Foreskin keratinocyte (primary cell): ENCODE measurements at places on chromosomes 6 and 20.

- no peak for DNase-seq
These were observed 54.2 kb downstream of the HFE start for GRCh38 chr6:26141378-26141904.

GRCh38 chr6:89818977-89819335, 638 bp downstream of the MDN1 start:
- peak; percentile 42 for DNase-seq

DNA sequence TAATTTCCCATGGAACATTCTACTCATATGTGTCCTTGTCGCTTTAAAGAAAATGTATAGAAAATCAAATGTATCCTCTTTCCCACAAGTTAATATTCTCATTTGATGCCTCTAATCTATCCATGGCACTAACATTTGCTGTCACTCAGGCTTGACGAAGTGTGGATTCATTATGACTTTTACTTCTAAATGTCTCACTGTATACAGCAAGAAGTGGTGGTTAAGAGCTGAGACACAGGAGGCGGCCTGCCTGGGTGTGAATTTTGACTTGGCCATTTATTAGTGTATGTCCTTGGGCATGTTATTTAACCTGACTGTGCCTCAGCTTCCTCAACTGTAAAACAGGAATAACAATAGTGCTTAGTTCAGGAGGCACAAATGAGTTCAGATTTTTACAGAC, 70.0 kb downstream of the TRMT6 start:
- no peak for DNase-seq

DNA sequence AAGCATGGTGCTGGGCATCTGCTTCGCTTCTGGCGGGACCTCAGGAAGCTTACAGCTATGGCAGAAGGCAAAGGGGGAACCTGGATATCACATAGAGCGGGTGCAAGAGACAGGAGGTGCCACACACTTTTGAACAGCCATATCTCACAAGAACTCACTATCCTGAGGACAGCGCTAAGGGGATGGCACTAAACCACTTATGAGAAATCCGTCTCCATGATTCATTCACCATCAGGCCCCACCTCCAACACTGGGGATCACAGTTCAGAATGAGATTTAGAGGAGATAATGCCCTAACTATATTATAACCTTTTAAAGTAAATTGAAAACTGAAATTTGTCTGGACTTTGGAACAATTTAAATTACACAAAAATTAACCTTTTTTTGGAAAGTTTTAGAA, 37.8 kb upstream of the SUMO4 start:
- peak; percentile 44 for DNase-seq

GRCh38 chr6:98843271-98844243, 9.2 kb downstream of the POU3F2 start:
- DNase-seq = no peak
